ENCODE measurements at places on chromosomes 5 and 9.
A peak's percentile ranks its signal among the peaks of the same experiment; 100 is the strongest.

GRCh38 chr9:131801810-131802209, 61.9 kb upstream of the RAPGEF1 start:
- DNase-seq, result no peak

- DNase-seq, result no peak
These were observed 80.7 kb upstream of the MPDZ start for GRCh38 chr9:13360188-13360587.

DNA sequence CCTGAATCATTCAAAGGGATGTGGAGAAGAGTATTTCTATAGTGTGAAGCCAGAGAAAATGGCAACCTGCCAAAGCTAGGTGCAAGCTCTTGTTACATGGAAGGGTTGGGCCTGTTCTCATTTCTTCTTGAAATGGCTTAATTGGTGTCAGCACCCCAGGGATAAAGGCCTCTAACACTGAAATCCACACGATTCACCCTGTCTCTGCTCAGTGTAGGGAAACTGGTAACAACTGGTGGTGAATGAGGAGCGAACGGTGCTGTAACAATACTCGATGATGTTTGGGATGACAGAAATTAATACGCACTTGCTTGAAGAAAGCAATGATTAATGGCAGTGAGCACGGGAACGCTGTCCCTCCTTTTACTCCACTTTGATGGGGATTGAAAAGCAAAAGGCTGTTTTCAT, 16.2 kb downstream of the PBX3 start:
- DNase-seq, result peak; percentile 96

- no peak for DNase-seq
These were observed 107.2 kb downstream of the TTLL11 start for GRCh38 chr9:121985792-121986494.

DNA sequence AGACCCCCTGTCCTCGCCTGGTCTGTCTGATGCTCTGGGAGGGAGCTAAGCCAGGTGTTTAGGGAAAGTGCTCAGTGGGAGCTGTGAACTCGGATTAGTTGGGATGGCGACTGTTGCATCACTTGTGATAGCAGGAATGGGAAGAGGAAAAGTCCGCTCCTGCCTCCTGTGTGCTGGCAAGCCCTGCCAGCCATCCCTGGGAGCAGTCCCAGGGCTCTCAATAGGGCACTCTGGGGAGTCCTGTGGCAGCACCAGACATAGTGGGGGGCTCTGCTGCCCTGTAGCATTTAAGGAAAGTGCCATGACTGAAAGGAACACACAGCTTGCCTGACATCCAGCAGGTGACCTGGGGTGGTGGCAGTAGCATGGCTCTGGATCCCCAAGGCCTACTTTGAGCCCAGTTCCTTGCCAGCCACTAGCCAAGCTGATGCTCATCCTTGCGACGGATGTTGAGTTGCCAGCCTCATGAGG, 81.5 kb downstream of the AMBP start:
- no peak for DNase-seq

GRCh38 chr9:99393993-99394392, 171.9 kb downstream of the SEC61B start:
- no peak for DNase-seq

- no peak for DNase-seq
These were observed 575.6 kb upstream of the GRAMD2B start for GRCh38 chr5:125847561-125847960.
